Adrenal gland (tissue), 19 donors: ENCODE measurements at places on chromosomes 2 and 18. TPM values are rescaled to one million over a fixed set of nuclear protein-coding genes. Genes with fewer than 3 reads are reported as not detected.
A peak's percentile ranks its signal among the peaks of the same experiment; 100 is the strongest.

SKOR2 gene
- not detected for polyA plus RNA-seq

CYP27C1 gene
- polyA plus RNA-seq = 0.30 TPM

COMMD1 gene
- 35.5 TPM for polyA plus RNA-seq

SERPINB12 gene
- polyA plus RNA-seq = not detected

PIK3C3 gene
- 68.9 TPM for polyA plus RNA-seq

DNA sequence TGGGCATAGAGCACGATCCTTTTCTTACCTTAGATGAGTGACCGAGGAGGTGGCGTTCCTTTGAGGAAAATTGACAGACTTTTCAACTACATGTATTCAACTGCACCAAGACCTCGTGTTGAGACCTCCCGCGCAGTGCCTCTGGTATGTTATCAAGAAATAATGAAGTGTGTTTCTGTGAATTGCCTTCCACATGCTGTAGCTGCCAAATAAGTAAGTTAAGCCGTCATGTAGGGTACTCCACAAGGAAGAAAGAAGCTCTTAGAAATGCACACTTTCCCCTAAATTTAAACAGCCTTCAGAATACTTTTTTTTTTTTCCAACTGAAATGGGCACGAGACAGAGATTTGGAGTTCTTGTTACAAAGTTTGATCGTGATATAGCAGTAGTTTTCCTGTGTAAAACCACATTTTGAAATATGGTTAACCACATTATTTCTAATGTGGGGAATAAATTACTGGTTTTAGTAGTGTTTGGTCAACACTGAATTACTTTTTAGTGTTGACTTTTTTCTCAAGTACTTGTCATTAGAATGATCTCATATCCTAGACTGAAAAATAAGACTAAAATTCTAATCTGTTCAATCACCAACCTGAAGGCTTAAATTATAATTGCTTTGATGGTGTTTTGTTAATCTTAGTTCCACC, 30.5 kb downstream of the PDK1 start:
- DNase-seq = no peak
- no peaks in the 10 kb centered on the region for H3K4me1 ChIP-seq
- no peaks in the 10 kb centered on the region for H3K27me3 ChIP-seq
- no peaks in the 10 kb centered on the region for H3K36me3 ChIP-seq
- H3K4me3 ChIP-seq = no peak overlapping the region

DNA sequence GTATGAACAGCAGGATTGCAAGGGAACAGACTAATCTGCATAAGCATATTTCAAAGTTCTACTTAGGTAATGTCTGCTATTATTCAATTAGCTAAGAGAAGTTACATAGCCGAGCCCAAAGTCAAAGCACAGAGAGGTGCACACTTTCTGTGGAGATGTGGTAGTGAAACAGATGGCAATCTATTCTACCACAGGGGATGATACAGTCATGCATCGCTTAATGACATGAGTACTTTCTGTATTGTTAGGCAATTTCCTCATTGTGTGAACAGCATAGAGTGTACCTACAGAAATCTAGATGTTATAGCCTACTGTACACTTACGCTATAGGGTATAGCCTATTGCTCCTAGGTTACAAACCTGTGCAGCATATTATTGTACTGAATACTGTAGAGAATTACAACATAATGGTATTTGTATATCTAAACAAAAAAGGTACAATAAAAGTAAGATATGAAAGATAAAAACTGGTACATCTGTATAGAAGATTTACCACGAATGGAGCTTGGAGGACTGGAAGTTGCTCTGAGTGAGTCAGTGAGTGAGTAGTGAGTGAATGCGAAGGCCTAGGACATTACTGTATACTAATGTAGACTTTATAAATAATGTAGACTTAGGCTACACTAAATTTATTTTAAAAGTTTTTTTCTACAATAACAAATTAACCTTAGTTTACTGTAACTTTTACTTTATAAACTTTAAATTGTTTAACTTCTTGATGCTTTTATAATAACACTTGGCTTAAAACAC, 197.6 kb downstream of the MBD5 start:
- H3K4me3 ChIP-seq = no peak overlapping the region
- no peaks in the 10 kb centered on the region for H3K4me1 ChIP-seq
- H3K27me3 ChIP-seq = no peaks in the 10 kb centered on the region
- H3K27ac ChIP-seq = no peak overlapping the region
- no peaks in the 10 kb centered on the region for H3K36me3 ChIP-seq

DNA sequence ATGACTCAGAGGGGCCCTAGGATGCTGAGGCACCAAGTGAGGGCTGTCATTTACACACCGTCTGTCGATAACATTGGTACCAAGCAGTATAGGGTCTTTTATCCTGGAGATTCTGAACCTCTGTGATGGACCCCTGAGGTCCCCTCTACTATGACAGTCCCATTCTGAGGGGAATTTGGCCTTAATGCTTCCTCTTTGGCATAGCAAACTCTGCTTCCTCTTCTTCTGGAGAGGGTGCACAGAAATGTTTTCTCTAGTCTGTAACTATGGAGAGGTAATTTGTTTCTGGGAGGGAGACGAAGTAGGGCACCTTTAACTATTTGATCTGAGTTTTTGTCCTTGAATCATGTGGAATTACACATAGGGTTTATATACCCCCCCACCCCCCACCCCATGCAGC, 44.8 kb downstream of the INPP4A start:
- peaks cover 14% of the 10 kb centered on the region for H3K4me1 ChIP-seq
- no peak overlapping the region for H3K4me3 ChIP-seq
- no peaks in the 10 kb centered on the region for H3K27me3 ChIP-seq
- no peak for DNase-seq

DNA sequence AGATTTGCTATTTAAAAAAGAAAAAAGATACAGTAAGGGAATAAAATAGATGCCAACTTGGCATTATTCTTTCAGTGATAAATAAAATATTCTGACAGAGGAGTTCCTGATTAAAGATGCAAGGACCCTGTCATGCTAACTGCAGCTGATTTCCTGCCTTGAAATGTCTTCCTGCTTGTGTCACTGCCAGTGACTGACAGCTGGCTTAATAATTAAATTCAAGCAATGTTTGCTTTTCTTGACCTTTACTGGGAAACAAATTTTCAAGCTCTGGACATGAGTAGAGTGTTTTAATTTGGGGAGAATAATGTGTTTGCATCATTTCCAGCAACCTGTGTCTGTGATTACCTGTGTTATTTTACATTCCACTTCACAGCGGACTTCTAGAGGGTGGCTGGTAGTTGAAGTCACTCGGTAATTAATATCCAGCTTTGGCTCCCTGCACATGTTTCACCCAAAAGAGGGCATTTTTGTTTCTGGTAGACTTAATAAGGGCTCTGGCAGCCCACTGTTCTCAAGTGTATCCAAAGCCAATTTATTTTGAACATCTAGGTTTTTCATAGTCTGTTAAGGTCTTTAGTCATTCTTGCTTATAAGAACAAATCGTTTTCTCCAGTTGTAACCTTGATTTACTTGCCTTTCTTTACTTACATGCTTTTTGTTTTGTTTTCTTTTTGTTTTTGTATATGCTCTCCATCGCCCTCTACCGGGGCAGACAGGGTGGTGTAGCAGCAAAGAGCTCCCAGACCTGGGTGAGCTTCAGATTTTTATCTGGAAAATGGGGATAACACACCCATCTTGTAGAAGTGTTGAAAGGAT, 48.5 kb upstream of the PROKR1 start:
- H3K27me3 ChIP-seq = no peaks in the 10 kb centered on the region
- peak; percentile 53 for DNase-seq
- no peaks in the 10 kb centered on the region for H3K36me3 ChIP-seq
- H3K4me1 ChIP-seq = peaks cover 7% of the 10 kb centered on the region
- H3K27ac ChIP-seq = no peak overlapping the region

GRCh38 chr2:6183226-6183625, 491.0 kb downstream of the SOX11 start:
- no peak overlapping the region for H3K4me3 ChIP-seq
- H3K4me1 ChIP-seq = peaks cover 12% of the 10 kb centered on the region
- H3K27me3 ChIP-seq = no peaks in the 10 kb centered on the region
- no peak for DNase-seq
- H3K27ac ChIP-seq = no peak overlapping the region
- no peaks in the 10 kb centered on the region for H3K36me3 ChIP-seq

DNA sequence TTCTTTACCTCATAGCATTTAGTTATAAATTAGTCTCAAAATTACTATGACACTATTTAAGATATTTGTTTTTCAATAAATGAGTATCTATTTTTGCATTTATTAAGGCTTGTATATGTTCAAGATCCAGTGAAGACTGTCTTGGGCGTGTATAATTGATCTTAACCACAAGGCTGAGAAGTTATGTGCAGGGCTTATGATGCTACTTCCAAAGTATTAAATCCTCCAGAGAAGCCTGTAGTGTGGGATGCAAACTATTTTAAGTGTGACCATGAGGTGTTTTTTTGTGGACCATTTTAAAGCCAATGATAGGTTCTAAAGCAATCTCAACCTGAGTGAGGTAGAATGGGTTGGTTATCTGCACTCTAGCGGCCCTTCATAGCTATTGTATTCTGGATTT, 219.9 kb downstream of the ZNF407 start:
- no peaks in the 10 kb centered on the region for H3K4me1 ChIP-seq
- DNase-seq = no peak
- no peaks in the 10 kb centered on the region for H3K36me3 ChIP-seq
- H3K27ac ChIP-seq = no peak overlapping the region
- H3K27me3 ChIP-seq = no peaks in the 10 kb centered on the region
- H3K4me3 ChIP-seq = no peak overlapping the region

GRCh38 chr18:24659827-24660720, 199.6 kb downstream of the HRH4 start:
- no peaks in the 10 kb centered on the region for H3K4me1 ChIP-seq
- H3K27me3 ChIP-seq = no peaks in the 10 kb centered on the region
- DNase-seq = no peak
- H3K4me3 ChIP-seq = no peak overlapping the region
- H3K27ac ChIP-seq = no peak overlapping the region
- no peaks in the 10 kb centered on the region for H3K36me3 ChIP-seq

- no peak overlapping the region for H3K4me3 ChIP-seq
- H3K27me3 ChIP-seq = no peaks in the 10 kb centered on the region
- DNase-seq = no peak
- no peaks in the 10 kb centered on the region for H3K4me1 ChIP-seq
- no peaks in the 10 kb centered on the region for H3K36me3 ChIP-seq
- no peak overlapping the region for H3K27ac ChIP-seq
Measured at GRCh38 chr18:33558529-33558928, 19.5 kb upstream of the ASXL3 start.

DNA sequence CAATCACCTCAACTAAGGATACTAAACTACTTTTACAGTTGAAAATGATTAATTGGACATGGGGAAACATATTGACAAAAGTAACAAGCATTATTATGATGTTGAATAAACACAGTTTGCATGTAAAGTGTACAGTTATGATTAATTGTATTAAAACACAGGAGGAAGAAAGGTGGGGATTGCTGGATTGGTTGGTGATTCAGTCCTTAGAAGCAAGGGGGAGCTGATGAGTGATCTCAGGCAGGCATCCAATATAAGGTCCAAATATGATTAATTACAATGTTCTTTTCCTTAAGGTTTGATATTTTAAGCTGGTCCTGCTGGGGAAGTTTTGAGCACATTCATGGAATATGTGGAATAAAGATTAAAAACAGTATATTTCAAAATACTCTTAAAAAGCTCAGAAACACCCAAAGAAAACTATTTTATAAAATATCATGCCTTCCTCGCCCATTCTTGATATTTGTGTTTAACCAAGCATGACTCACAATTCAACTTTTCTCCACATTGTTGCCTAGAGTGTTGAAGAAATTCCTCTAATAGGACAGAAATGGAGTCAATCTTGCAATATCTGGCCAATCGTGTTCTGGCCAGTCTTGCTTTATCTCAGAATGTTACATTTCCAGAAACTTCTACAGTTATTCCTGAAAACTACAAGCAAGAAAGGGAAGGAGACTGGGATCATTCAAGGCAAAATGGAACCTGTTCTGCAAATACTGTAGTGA, 268.2 kb downstream of the RPIA start:
- no peaks in the 10 kb centered on the region for H3K4me1 ChIP-seq
- DNase-seq = no peak
- no peaks in the 10 kb centered on the region for H3K27me3 ChIP-seq
- H3K4me3 ChIP-seq = no peak overlapping the region
- H3K36me3 ChIP-seq = no peaks in the 10 kb centered on the region
- H3K27ac ChIP-seq = no peak overlapping the region

- H3K4me1 ChIP-seq = peaks cover 12% of the 10 kb centered on the region
- no peaks in the 10 kb centered on the region for H3K36me3 ChIP-seq
- no peaks in the 10 kb centered on the region for H3K27me3 ChIP-seq
Measured at GRCh38 chr2:109380502-109381326, 233.1 kb downstream of the SEPTIN10 start.

DNA sequence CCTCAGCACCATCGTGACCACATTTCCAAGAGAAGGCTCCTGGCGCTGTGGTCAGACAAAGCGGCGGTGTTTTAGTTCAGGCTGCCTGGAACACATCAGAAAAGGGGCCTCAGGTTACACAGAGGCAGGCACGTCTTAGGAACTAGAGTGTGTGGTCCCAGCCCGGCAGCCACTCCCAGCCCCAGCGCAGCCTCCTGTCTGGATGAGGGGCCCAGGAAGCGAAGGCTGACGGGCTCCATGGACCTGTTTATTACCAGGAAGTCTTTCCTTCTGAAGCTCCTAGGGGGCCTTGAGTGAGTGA, 10.0 kb upstream of the GPR55 start:
- no peak overlapping the region for H3K4me3 ChIP-seq
- H3K4me1 ChIP-seq = no peaks in the 10 kb centered on the region
- H3K27ac ChIP-seq = no peak overlapping the region
- no peaks in the 10 kb centered on the region for H3K27me3 ChIP-seq
- DNase-seq = no peak
- H3K36me3 ChIP-seq = no peaks in the 10 kb centered on the region
